A549 treated with Hydrocortisone at 1 μM for 4 hours (cell line): ENCODE measurements at places on chromosomes 16 and 17. TPM values are rescaled to one million over a fixed set of nuclear protein-coding genes. Genes with fewer than 3 reads are reported as not detected.

ATP2C2 gene
- 0.09 to 0.32 TPM (median 0.16 TPM) in 5 replicates for total RNA-seq

NACA2 gene
- total RNA-seq: 0.15 TPM in 1 of 5 replicates, not detected in the others

TMC8 gene
- 0.17 to 0.51 TPM (median 0.22 TPM) in 5 replicates for total RNA-seq

IQCK gene
- total RNA-seq: 9.2 to 11.0 TPM (median 10.2 TPM) in 5 replicates

ENO3 gene
- total RNA-seq: 43.2 to 51.8 TPM (median 45.9 TPM) in 5 replicates

MYH2 gene
- not detected in 5 replicates for total RNA-seq

ETV4 gene
- total RNA-seq: 54.5 to 64.7 TPM (median 61.4 TPM) in 5 replicates

CTRB1 gene
- not detected in 5 replicates for total RNA-seq

TP53TG3F gene
- total RNA-seq: 0.08 to 0.25 TPM (median 0.17 TPM) in 5 replicates

CACNG5 gene
- 0.16 TPM in 1 of 5 replicates, not detected in the others for total RNA-seq
